ENCODE measurements at places on chromosomes 1 and 21. TPM values are rescaled to one million over a fixed set of nuclear protein-coding genes. Genes with fewer than 3 reads are reported as not detected.

DNA sequence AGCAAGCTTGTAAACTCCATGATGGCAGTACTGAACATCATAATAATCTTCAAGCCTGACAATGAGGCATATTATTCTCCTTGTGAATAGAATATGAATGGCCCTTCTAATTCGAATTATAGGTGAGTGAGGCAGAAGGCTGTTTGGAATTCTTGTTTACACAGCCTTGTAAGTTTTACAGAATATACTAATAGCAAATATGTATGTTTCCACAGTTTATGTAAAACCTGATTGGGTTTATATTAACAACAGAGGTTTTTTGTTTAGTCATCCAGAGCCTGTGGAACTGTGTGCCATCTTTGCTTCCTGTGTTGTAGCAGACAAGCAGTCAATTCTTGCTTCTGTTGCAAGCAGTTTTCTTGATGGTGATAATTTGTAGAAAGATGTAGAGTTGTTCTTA is 8.0 kb downstream of the OSBPL9 start:
- peaks cover 26% of the 10 kb centered on the region for H3K4me1 ChIP-seq
- H3K36me3 ChIP-seq: no peaks in the 10 kb centered on the region
- no peak overlapping the region for H3K4me3 ChIP-seq
- no peak for DNase-seq

Gene IVNS1ABP
- total RNA-seq: 74.5 TPM

DNA sequence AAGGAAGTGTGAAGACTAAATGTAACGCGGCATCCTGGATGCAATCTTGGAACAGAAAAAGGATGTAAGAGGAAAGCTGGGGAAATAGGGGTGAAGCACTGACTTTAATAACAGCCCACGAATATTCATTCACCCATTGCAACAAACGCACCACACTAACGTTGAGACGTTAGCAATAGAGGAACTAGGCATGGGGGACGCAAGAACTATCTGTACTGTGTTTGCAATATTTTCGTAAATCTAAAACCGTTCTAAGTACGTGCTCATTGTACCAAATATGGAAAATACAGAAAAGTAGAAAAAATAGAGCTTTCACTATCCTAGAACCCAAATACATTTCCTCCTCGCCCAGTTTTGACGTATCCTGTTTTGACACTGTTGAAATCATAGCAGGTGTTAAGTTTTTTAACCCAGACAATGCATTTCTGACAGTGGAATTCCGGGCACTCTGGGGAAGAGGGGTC is 3.9 kb downstream of the LAPTM5 start:
- no peaks in the 10 kb centered on the region for H3K4me1 ChIP-seq
- H3K27ac ChIP-seq: no peak overlapping the region
- no peak for DNase-seq
- H3K4me3 ChIP-seq: no peak overlapping the region
- H3K27me3 ChIP-seq: no peaks in the 10 kb centered on the region

DNA sequence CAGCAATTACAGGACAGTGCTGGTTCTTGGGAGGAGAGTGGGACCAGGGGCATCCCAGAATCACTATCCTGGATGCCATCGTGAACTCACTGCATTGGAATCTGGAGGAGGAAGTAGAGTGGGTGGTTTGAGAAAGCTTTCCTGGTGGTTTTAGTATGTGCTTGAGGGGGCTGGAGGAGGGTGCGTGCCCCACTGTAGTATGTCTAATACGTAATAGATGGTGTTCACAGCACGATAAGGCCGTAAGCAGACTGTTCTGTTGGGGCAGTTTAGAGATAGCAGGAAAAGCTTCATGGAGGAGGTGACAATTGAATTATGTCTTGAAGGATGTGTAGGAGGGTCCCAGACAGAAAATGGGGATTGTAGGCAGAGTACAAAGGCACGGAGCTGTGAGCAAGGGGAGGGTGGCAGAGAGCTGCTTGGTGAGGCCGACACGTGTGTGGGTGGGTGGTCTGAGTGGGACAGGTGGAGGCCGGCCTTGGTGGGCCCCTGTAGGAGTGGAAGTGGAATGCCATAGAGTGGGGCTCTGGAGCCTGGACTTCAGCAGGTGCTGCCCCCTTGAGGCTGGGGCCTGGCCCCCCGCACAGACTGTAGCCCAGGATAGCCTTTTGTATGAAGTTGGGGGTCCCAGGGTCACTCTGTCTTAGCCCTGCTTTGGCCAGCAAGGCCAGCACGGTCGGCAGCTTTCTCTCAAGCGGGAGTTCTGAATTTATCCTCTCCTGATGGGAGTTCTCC is 37.0 kb downstream of the IL6R start:
- H3K36me3 ChIP-seq: no peaks in the 10 kb centered on the region
- no peak overlapping the region for H3K27ac ChIP-seq
- no peaks in the 10 kb centered on the region for H3K27me3 ChIP-seq
- H3K4me1 ChIP-seq: peaks cover 5% of the 10 kb centered on the region
- peak; percentile 15 for DNase-seq
- no peak overlapping the region for H3K4me3 ChIP-seq

DNA sequence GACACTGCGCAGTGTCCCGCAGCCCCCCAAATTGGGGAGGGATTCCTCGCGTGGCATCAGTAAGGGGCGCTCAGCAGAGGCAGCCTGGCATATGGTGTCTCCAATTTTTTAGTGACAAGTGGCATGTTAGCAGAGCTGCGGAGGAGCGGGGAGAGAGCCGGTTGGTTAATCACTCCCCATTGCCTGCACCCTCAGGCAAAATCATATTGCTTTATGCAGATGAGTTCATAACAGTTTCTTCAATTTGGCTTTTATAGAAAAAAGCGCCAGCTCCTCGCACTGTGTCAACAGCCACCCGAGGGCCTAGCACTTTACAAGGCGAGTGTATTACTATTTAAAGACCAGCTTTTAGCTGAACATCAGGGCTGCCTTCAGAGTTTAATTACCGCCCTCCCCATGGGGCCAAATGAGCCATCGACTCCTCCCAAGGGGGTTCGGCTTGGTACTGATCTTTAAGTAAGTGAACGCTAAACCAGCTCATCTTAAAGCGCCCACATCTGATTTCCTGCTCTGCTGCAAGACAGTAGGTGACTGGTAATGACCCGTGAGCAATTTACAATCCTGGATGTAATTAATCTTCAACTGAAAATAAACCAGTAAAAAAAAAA is 298.9 kb downstream of the DSCAM start:
- no peaks in the 10 kb centered on the region for H3K27me3 ChIP-seq
- H3K4me1 ChIP-seq: no peaks in the 10 kb centered on the region
- H3K27ac ChIP-seq: no peak overlapping the region
- no peaks in the 10 kb centered on the region for H3K36me3 ChIP-seq
- no peak overlapping the region for H3K4me3 ChIP-seq
- DNase-seq: no peak

DNA sequence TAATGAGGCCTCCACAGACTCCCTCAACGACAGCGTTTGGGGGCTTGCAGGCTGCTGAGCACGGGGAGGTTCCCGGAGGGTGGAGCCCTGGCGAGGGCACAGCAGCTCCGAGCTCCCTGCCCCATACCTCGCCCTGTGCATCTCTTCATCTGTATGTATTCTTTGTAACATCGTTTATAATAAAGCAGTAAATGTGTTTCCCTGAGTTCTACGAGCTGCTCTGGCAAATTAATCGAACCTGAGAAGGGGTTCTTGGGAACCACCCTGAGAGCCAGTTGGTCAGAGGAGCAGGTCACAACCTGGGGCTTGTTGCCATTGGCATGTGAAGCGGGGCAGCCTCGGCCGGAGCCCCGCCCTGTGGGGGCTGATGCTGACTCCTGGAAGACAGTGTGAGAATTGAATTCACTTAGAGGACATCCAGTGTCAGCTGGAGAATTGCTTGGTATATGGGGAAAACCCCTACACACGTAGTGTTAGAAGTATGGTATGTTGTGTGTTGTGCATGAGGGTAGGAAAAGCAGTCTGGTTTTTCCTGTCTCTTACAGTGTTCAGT is 11.5 kb downstream of the SLC37A1 start:
- no peaks in the 10 kb centered on the region for H3K4me1 ChIP-seq
- H3K27ac ChIP-seq: peak overlapping the region; percentile 46
- H3K36me3 ChIP-seq: no peaks in the 10 kb centered on the region
- no peaks in the 10 kb centered on the region for H3K27me3 ChIP-seq
- no peak overlapping the region for H3K4me3 ChIP-seq

Gene POU3F1
- total RNA-seq: not detected

Gene SPATA1
- total RNA-seq: not detected

Gene TTC39A
- 21.0 TPM for total RNA-seq

- DNase-seq: no peak
- H3K27me3 ChIP-seq: no peaks in the 10 kb centered on the region
- no peak overlapping the region for H3K4me3 ChIP-seq
- H3K4me1 ChIP-seq: no peaks in the 10 kb centered on the region
- H3K36me3 ChIP-seq: no peaks in the 10 kb centered on the region
Measured at GRCh38 chr1:8689431-8690252, 127.8 kb downstream of the RERE start.

DNA sequence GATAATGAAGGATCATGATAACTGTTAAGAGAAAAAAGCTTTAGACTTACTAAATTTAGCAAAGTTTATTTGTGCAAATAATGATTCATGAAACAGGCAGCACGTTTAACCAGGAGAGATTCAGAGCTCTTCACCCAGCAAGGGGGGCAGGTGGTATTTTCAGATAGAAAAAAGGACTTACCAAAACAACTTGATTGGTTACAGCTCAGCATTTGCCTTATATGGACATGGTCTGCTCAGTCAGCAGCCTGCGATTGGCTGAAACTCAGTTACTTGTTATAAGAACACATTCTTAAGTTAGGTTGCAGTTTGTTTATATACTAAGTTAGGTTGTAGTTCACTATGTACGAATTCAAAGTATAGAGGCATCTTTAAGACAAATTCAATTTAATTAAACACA is 165.6 kb downstream of the DUSP10 start:
- no peak overlapping the region for H3K4me3 ChIP-seq
- no peaks in the 10 kb centered on the region for H3K27me3 ChIP-seq
- no peaks in the 10 kb centered on the region for H3K36me3 ChIP-seq
- no peak for DNase-seq

- H3K36me3 ChIP-seq: peaks cover 5% of the 10 kb centered on the region
- H3K4me3 ChIP-seq: no peak overlapping the region
- H3K4me1 ChIP-seq: no peaks in the 10 kb centered on the region
Measured at GRCh38 chr1:230682274-230682673, 31.6 kb downstream of the AGT start.

Gene MARK1
- total RNA-seq: 0.14 TPM

GRCh38 chr1:11391327-11391726 is 87.6 kb upstream of the DISP3 start:
- DNase-seq: no peak
- no peak overlapping the region for H3K27ac ChIP-seq
- H3K36me3 ChIP-seq: no peaks in the 10 kb centered on the region
- no peak overlapping the region for H3K4me3 ChIP-seq
- no peaks in the 10 kb centered on the region for H3K27me3 ChIP-seq
- no peaks in the 10 kb centered on the region for H3K4me1 ChIP-seq

Gene GOLT1A
- total RNA-seq: 20.4 TPM

GRCh38 chr1:38243106-38243505 is 196.5 kb upstream of the POU3F1 start:
- no peak overlapping the region for H3K27ac ChIP-seq
- H3K4me3 ChIP-seq: no peak overlapping the region
- H3K4me1 ChIP-seq: peaks cover 10% of the 10 kb centered on the region
- H3K36me3 ChIP-seq: no peaks in the 10 kb centered on the region

DNA sequence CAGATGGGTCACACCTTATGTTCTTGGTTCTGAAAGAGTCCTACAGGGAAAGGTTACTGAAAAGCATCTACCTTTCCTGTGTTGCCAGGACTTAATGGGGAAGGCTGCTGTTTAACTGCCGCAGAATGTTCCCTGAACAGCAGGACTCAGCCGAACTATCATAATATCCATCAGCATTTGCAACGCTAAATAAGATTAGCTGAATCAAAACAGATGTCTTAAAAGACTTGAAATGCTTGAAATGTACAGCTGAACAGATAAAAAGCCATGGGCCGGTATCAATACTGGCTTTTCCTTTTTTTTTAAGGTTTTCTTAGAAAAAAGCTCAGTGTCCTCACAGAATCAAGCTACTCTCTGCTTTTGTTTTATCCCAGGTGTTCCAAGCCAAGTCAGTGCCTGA is 19.7 kb upstream of the ATP13A2 start:
- no peak overlapping the region for H3K4me3 ChIP-seq
- no peaks in the 10 kb centered on the region for H3K27me3 ChIP-seq
- no peak for DNase-seq
- no peaks in the 10 kb centered on the region for H3K36me3 ChIP-seq
- H3K4me1 ChIP-seq: no peaks in the 10 kb centered on the region

GRCh38 chr1:51518033-51518585 is 957 bp downstream of the EPS15 start:
- H3K27me3 ChIP-seq: no peaks in the 10 kb centered on the region
- H3K27ac ChIP-seq: peak overlapping the region; percentile 89
- peaks cover 15% of the 10 kb centered on the region for H3K4me1 ChIP-seq
- DNase-seq: peak; percentile 72
- peak overlapping the region; percentile 85 for H3K4me3 ChIP-seq
- no peaks in the 10 kb centered on the region for H3K36me3 ChIP-seq

- H3K4me3 ChIP-seq: no peak overlapping the region
- no peak for DNase-seq
- no peak overlapping the region for H3K27ac ChIP-seq
Measured at GRCh38 chr21:18384771-18385170, 18.8 kb downstream of the TMPRSS15 start.

- H3K27me3 ChIP-seq: no peaks in the 10 kb centered on the region
- H3K4me1 ChIP-seq: no peaks in the 10 kb centered on the region
- no peak overlapping the region for H3K27ac ChIP-seq
- no peak overlapping the region for H3K4me3 ChIP-seq
- H3K36me3 ChIP-seq: no peaks in the 10 kb centered on the region
- no peak for DNase-seq
Measured at GRCh38 chr1:195745189-195746010, 862.8 kb downstream of the KCNT2 start.

Gene LENEP
- total RNA-seq: 0.50 TPM

DNA sequence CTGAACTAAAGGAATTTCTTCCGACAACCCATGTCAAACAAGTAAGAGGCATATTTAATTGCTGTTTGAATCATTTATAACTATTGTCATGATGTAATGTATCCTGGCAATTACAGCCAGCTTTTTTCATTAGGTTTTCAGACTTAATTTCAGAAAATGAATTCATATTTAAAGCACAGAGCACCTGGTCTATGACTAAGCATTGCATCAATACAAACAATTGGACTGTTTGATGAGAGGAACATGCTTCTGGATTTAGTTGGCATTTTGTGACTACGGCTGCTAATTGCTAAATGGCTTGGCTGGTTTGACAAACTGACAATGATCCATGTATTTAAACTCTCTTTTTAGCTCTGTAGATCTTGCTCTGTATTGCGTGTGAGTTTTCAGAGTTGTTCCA is 853.4 kb downstream of the NCAM2 start:
- H3K4me3 ChIP-seq: no peak overlapping the region
- no peak overlapping the region for H3K27ac ChIP-seq
- no peak for DNase-seq
- no peaks in the 10 kb centered on the region for H3K4me1 ChIP-seq
- H3K36me3 ChIP-seq: no peaks in the 10 kb centered on the region

GRCh38 chr1:51238034-51238403 is 1.9 kb downstream of the RNF11 start:
- H3K4me1 ChIP-seq: no peaks in the 10 kb centered on the region
- peak; percentile 20 for DNase-seq
- H3K27me3 ChIP-seq: no peaks in the 10 kb centered on the region
- no peak overlapping the region for H3K27ac ChIP-seq

Gene FAM72C
- total RNA-seq: 0.46 TPM

Data from Caco-2 (cell line).